Stimulated activated CD4-positive, alpha-beta T cell treated with anti-CD3 and anti-CD28 coated beads, Interleukin-1b, Interleukin-23, amount 100 ng/mL, for 48 hours (primary cell): ENCODE measurements at places on chromosomes 1 and 21.

- DNase-seq = no peak
Observed at GRCh38 chr1:47562799-47563198, 125.0 kb downstream of the FOXD2 start.

DNA sequence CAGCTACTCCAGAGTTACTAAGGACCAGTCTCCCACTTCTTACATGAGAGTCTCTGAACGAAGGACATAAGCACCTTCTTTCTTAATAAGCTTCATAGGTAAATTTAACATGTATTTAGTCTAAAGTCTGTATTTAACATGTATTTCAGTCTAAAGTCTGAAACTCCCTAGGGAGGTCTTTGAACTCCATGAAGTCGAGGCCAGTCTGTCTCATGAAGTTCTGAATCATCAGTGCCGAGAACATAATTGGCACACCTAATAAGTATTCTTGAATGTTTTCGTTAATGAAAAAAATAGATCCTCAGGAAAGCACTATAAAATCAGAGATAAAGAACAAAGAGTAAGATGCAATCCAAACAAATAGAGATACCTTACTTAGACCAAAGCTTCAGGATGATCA is 945.5 kb downstream of the TTLL7 start:
- DNase-seq = no peak

DNA sequence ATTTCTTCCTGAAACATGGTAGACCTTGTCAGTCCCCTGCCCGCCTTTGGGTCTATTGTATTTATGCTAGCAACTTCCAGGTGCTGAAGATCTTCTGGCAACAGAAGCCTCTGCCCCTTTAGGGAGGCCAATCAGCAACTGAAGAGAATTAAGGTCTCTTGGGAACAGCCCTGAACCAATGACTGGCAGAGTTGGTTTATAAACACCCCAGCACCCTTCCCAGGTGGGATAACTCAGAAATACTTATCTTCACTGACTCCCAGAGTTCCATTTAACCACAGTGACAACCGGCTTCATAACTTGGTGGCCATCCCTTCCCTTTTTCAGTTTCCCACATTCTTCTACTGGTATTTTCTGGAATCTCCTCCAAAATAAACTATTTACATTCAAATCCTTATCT is 27.2 kb upstream of the TMCO1 start:
- no peak for DNase-seq

- DNase-seq = no peak
Observed at GRCh38 chr1:56002231-56002630, 577.1 kb downstream of the PLPP3 start.

GRCh38 chr1:110040548-110040947 is 6.1 kb downstream of the STRIP1 start:
- peak; percentile 53 for DNase-seq

DNA sequence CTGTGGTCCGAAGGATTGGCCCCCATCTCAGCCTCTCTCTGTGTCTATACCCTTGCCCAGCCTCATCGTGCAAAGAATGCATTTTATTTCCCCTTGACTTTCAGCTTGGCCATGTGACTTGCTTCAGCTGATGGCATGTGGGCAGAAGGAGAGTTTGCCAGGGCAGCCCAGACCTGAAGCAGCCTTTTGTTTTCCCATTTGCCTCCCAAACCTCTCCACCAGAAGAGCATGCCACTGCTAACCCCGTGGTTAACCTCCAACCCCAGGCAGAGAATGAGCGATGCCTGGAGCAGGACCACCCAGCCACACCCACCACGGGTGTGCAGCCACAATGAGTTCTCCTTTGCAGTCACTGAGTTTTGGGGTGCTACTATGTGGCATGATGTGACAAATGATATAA is 136.4 kb downstream of the SETD4 start:
- no peak for DNase-seq

DNA sequence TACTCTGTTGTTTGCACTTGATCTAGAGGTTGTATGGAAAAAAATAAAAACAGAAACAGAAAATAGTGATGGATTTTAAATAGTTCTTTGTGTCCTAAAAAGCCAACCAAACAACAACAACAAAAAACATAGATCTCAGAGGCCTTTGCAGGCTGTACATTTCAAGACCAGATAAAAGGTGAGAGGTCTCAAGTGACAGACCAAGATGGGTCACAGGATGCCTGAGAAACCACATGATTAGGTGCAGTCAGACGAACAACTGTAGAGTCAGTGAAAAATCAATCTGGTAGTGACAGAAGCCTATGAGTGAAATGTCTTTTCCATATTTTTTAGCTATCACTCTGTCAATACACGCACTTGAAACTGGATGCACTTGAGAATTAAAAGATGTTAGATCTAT is 193.5 kb upstream of the SAMSN1 start:
- DNase-seq = no peak

DNA sequence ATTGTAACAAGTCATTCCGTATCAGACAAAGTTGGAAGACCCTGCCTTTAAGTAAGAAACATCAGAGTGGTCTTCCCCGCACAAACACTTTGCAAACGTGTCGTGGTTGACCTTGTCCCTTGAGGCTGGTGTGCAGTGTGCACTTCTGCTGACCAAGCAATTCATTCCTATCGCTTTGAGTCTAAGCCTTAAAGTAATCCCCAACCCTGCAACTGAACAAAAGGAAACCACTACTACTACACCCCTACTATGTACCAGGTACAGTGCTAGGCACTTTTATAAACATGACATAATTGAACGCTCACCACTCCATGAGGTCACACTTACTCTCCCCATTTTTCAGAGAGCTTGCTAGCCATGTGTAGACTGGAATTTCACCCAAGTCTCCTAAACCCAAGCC is 10.6 kb downstream of the ITPKB start:
- DNase-seq = no peak

DNA sequence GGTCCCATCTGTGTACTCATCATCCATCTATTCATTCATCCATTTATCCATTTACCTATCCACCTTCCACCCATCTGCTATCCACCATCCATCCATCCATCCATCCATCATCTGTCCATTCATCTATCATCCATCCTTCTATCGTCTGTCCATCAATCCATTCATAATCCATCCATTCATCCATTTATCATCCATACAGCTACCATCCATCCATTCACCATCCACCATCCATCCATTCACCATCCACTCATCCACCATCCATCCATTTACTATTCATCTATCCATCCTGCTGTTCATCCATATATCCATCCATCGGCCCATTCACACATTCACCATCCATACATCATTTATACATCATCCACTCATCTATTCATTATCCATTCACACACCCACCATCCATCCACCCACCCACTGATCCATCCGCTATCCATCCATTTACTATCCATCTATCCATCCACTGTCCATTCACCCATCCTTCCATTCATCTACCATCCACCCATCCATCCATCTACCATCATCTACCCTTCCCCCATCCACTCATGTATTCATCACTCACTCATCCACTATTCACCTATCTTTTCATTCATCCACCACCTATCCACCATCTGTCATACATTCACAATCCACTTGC is 96.4 kb downstream of the TRIM11 start:
- DNase-seq = no peak
